ENCODE measurements at places on chromosomes 4 and X.
A peak's percentile ranks its signal among the peaks of the same experiment; 100 is the strongest.

GRCh38 chrX:124736553-124737270, 390.3 kb downstream of the SH2D1A start:
- no peak for DNase-seq

GRCh38 chr4:82712561-82712960, 86.0 kb downstream of the SCD5 start:
- DNase-seq = no peak

DNA sequence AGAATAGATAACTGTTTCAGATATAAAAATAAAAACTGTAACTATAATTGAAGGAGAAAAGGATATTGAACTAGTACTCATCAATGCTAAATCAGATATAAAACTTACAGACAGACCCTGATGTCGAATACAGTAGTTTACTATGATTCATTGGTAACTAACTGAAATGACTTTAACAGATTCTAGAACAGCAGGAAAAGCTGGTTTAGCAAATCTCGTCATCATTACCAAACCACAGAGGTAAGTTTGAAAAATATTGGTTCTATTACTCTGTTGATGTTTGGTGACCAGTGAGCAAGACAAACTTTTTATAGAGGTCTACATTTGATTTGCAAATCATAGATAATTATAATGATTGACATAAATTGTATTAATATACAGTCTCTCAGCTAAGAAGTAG, 551.4 kb upstream of the ADGRL3 start:
- no peak for DNase-seq

GRCh38 chrX:148610328-148610698, 109.9 kb downstream of the AFF2 start:
- no peak for DNase-seq

DNA sequence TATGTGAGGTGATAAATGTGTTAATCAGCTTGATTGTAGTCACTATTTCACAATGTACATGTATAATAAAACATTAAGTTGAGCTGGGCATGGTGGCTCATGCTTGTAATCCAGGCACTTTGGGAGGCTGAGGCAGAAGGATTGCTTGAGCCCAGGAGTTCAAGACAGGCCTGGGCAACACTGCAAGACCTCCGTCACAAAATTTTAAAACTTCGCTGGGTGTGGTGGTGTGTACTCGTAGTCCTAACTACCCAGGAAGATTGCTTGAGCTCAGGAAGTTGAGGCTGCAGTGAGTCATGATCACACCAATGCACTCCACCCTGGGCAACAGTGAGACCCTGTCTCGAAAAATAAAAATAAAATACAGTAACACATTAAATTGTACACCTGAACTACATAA, 20.1 kb downstream of the LYAR start:
- peak; percentile 75 for DNase-seq

DNA sequence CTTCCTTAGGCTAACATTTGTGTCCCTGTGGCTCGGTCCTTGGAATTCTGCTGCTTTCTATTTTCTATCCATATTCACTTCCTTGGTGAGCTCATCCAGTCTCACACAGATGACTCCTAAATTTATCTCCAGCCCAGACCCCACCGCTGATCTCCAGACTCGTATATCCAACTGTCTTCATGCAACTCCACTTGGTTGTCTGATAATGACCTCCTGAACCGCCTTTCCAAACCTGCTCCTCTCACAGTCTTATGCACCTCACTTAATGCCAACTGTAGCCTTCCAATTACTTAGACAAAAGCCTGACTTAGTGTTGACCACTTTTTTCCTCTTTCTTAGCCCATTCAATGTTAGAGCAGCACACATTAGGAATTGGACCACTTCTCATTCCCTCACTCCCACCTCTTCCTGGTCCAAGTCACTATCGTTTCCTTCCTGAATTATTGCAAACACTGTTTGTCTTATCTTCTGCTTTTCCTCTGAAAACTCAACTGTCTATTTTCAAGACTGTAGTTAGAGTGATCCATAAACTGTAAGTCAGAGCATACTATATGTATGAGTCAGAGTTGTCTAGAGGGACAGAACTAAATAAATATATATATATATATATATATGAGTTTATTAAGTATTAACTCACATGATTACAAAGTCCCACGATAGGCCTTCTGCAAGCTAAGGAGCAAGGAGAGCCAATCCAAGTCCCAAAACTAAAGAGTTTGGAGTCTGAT, 292.5 kb downstream of the UNC5C start:
- no peak for DNase-seq

GRCh38 chr4:138512756-138513155, 270.6 kb upstream of the SLC7A11 start:
- DNase-seq = no peak
